ENCODE measurements at places on chromosomes 1 and 21.

GRCh38 chr1:18237371-18237770 lies 129.8 kb downstream of the IGSF21 start:
- DNase-seq, result no peak

DNA sequence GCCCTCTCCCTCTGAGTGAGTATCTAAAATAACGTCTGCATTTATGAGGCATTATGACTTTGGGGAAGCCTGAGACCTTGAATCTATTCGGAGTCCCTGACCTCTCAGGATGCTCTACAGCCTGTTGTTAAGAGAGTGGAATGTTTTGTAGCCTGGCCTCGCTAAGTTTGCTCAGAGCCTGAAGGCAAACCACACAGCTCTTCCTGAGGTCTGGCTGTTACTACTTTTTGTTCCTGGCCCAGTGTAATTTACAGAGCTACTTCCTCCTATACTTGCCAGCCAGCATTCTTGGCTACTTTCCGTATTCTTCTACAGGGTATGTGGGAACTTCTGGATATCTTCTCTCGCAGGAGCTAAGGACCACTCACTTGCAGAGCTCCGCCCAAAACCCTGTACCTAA lies 3.6 kb upstream of the ZMYM4 start:
- DNase-seq, result no peak

GRCh38 chr1:62784509-62785365 lies 805 bp downstream of the ATG4C start:
- DNase-seq, result no peak

- DNase-seq, result no peak
Observed at GRCh38 chr1:169812131-169812530, 17.4 kb upstream of the METTL18 start.

- DNase-seq, result peak; percentile 44
Observed at GRCh38 chr1:1599030-1599934, 653 bp downstream of the FNDC10 start.

DNA sequence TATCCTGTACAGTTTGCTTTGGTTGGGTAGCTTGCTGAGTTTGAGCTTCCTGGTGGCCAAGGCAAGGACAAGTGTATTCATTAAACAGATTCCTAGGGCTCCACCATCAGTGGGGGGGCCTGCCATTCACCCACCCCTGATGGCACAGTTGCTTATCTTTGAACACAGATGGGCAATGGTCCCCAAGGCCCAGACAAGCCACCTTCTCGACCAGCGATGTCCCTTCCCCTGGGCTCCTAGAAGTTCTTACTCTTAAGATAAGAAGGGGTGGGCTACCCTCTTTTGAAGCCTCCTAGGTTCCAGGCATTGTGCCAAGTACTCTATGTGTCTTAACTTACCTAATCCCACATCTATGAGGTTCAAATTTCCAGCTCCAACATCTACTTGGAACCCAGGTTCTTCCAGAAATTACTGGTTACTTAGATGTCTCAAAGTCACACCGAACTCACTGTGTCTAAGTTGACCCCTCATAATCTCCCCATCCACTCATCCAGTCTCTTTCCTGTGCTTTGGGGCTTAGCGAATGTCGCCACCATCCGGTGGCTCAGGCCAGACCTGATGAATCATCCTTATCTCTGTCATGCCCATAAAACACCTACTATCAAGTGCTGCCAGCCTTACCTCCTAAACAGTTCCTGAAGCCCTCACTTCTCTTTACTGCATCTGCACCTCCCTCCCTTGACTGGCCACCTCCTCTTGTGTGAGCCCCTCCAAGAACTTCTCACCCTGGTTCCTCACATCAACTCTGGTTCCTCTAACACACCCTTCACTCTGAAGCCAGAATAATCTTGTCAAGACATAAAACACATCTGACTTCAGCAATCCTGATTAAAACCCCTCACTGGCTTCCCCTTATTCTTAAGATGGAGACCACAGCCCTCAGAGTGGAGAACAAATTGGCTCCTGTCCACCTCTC lies 50.1 kb downstream of the KLHDC7A start:
- DNase-seq, result no peak

GRCh38 chr1:84365225-84366221 lies 32.8 kb upstream of the DNASE2B start:
- DNase-seq, result no peak

Data from Right ventricle myocardium superior (tissue), 1 donor.